ENCODE measurements at places on chromosomes 4 and X.

DNA sequence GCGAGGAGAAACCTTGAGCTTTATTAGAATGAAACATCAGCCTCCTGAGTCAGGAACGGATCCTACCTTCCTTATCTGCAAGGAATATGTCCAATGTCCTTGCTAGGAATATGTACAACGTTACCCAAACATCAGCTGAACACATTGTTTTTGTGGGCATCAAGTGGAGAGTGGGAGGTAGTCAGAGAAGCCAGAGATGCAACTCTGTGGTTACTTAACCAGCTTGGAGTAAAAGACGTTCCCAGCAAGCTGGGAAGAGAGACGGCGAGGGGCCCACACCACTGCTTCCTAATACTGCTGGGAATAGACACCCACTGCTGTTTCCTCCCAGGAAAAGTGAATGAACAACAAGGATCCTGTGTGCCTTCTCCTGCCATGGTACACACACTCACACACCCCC lies 74.4 kb upstream of the PLAC1 start:
- DNase-seq = no peak

GRCh38 chr4:110104661-110105060 lies 93.8 kb downstream of the ELOVL6 start:
- no peak for DNase-seq

- DNase-seq = no peak
These were observed 16.0 kb downstream of the XK start for GRCh38 chrX:37701588-37701987.

GRCh38 chr4:102783006-102783405 lies 22.2 kb upstream of the MANBA start:
- no peak for DNase-seq

- DNase-seq = no peak
These were observed 5.7 kb downstream of the SPON2 start for GRCh38 chr4:1166509-1167243.

DNA sequence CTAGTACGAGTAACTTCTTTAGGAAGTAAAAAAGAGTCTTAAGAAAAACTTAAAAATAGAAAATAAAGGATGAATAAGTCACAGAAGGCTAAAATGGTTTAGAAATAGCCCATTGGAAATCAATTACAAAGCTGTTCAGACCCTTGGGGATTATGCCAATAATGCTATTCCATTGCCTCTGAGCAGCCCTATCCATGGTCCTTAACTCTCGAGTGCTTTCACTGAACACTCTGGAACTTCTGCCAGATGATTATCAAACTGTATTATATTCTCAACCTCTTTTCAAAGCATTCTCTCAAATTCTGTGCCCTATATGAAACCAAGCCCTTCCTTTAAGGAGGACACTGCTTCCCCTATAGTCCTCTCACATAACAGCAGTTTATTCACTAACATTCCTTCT lies 17.0 kb downstream of the SLC9B1 start:
- DNase-seq = no peak

- no peak for DNase-seq
These were observed 70.3 kb downstream of the ACOX3 start for GRCh38 chr4:8370106-8370787.
